SK-N-DZ (cell line): ENCODE measurements at places on chromosomes 5 and 9.

DNA sequence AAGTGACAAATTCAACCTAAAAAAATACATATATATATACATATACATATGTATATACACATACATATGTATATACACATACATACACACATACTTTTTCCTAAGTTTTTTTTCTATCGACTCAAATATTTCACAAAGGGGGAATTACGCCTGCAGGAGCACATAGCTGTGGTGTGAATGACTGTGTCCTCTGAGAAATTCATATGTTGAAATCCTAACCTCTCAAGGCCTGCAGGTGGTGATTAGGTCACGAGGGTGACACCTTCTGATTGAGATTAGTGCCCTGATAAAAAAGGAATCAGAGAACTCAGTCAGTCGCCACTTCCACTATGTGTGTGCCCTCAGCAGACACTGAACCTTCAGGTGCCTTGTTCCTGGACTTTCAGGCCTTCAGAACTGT is 248.7 kb downstream of the SEMA5A start:
- DNase-seq: no peak

DNA sequence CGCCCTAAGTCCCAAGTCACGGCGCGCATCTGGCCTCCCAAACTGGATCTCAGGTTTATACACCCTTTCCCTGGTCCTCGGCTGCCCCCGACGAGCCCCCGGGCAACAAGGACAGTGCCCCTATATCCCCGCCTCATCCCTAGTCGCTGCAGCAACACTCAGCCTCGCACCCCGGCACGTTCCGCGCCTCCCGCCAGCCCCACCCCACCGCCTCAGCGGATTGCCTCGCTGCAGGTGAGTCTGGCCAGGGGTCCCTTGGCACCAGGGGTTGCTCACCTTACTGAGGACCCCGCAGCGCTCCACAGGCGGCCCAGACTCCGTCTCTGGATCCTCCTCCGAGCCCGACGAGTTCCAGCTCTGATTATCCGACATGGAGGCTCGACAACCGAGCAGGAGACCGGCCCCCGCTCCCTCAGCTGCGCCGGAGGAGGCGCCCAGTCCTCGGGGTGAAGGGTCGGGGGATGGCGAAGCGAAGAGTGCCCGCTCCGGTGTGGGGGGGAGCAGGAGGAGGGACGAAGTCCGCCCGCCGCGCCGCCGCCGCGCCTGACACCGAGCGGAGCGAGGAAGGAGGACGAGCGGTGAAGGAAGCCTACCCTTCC is 494 bp downstream of the CERT1 start:
- DNase-seq: no peak

- no peak for DNase-seq
These were observed 580.7 kb downstream of the KIF4B start for GRCh38 chr5:155594270-155594669.

- DNase-seq: no peak
These were observed 543.3 kb downstream of the RAB3C start for GRCh38 chr5:59126016-59126707.

GRCh38 chr5:5638211-5638610 is 215.7 kb downstream of the ICE1 start:
- DNase-seq: peak; percentile 29

GRCh38 chr5:155651-156410 is 35.5 kb upstream of the LRRC14B start:
- DNase-seq: no peak

DNA sequence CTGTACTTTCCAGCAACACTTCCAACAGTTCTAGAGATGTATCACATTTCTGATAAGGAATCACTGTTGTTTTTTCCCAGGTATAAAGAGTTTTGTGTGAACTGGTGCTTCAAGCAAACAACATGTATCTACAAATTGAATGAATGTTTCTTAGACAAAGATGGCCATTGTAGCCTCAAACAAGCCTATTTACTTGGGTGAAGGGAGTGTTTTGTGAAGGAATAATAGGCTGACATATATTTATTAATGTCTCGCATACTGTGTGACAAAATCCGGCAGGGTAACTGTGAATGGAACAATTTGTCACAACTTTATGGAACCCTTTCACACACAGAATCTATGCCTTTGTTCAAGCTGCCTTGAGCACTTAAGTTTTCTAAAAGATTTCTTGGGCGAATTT is 24.8 kb upstream of the DAB2 start:
- no peak for DNase-seq

- DNase-seq: no peak
These were observed 21.9 kb upstream of the FOCAD start for GRCh38 chr9:20662156-20662555.

GRCh38 chr5:174221436-174221835 is 175.9 kb downstream of the NSG2 start:
- peak; percentile 52 for DNase-seq

DNA sequence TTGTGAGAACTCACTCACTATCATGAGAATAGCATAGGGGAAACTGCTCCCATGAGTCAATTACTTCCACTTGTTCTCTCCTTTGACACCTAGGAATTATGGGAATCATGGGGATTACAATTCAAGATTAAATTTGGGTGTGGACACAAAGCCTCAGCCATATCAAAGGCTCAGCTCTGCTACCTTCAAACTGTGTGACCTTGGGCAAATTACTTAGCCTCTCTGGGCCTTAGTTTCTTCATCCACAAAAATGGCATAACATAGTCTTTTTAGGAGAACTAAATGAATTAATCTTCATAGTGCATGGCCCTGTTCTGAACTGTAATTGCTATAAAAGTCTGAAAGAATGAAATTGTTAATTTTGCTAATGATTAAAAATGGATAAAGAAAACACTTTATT is 18.3 kb upstream of the CARTPT start:
- DNase-seq: no peak

DNA sequence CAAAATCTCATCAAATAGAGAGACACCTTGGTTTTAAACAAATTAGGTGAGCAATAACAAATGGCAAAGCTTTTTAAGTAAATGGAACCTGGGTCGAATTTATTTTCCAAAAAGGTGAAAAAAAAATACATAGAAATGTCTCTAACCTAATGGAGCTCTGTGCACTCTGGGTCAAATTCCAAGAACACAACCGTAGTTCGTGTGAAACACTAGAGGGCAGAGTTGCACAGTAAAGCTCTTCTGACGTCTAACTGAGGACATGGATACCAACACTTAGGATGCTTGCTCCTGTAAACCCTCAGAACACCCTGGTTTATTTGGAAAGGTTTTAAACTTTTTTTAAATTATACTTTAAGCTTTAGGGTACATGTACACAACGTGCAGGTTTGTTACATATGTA is 18.9 kb downstream of the MARCHF11 start:
- peak; percentile 84 for DNase-seq

GRCh38 chr5:72951671-72952468 is 4.0 kb upstream of the FCHO2 start:
- no peak for DNase-seq

- DNase-seq: no peak
These were observed 65.6 kb downstream of the CDK5RAP2 start for GRCh38 chr9:120514405-120514804.

GRCh38 chr5:119079318-119079921 is 8.5 kb downstream of the DMXL1 start:
- DNase-seq: no peak

GRCh38 chr9:129587487-129588262 is 33.2 kb downstream of the C9orf50 start:
- peak; percentile 84 for DNase-seq

GRCh38 chr5:76144513-76145274 is 61.5 kb downstream of the SV2C start:
- DNase-seq: no peak

GRCh38 chr5:154686490-154686889 is 68.7 kb upstream of the LARP1 start:
- no peak for DNase-seq

- peak; percentile 31 for DNase-seq
These were observed 34.8 kb downstream of the SNX24 start for GRCh38 chr5:122880170-122880689.

- DNase-seq: no peak
These were observed 63.1 kb downstream of the ADAMTS6 start for GRCh38 chr5:65418661-65419060.

DNA sequence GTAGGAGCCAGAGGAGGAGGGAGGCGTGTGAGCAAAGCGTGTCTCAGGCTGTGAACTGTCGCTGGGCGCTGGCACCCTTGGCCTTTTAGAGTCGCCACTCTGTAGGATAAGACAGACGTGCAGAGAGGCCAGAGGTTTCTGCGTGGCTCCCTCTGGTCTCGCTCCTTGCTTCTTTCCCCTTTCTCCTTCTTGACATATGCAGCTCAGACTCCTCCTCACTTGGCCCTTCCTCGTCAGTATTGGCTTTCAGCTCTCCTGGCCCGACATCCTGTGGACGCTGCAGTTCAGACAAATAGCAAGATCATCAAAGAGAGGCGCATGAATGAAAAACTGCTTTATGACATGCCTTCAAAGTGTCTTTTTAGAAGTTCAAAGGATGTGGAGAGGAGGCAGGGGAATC is 116.8 kb upstream of the SPRY4 start:
- DNase-seq: no peak

- DNase-seq: no peak
These were observed 2.3 kb downstream of the C5orf15 start for GRCh38 chr5:133966090-133966489.

DNA sequence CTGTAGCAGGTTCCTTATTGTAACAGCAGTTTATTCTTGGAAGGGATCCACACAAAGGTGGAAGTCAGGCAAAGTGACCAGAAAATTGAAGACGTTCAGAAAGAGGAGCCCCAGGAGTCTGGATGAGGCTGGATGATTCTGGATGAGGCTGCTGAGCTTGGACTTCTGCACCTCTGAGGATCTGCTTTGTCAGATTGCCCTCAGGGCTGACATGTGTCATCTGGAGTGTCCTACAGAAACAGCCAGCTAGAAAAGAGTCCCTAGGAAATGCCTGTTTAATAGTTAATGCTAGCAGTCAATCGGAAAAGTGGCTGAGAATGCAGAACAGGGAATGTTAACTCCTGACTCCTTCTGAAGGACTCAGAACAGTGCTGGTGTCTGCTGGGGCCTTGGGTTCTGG is 236.4 kb downstream of the LRRC70 start:
- DNase-seq: no peak

DNA sequence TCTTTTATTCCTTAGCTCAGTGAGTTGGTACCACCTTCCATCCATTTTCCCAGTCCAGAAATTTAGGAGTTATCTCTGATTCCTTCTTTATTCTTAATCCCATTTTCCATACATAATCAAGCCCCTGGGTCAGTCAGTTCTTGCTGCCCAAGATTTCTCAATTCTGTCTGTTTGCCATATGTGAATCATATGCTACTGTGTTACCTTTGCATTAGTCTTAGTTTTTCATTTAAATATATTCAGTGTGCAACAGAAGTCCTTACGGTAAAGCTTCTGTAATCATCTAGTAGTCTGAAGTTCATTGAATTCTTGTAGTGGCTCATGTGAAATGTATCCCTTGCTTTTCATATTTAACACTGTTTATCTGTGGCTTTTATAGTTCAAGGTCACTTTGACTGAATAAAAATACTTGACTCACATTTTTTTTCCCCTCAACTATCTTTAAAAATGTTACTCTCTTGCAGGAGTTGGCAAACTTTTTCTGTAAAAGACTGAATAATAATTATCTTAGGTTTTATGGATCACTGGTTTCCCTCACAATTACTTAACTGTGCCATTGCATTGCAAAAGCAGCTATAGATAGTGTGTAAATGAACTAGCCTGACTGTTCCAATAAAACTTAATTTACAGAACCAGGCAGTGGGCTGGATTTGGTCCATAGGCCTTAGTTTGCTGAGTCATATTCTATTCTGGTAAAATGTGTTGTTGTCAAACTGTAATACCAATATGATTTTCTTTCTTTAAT is 6.9 kb downstream of the KIAA1958 start:
- DNase-seq: no peak

DNA sequence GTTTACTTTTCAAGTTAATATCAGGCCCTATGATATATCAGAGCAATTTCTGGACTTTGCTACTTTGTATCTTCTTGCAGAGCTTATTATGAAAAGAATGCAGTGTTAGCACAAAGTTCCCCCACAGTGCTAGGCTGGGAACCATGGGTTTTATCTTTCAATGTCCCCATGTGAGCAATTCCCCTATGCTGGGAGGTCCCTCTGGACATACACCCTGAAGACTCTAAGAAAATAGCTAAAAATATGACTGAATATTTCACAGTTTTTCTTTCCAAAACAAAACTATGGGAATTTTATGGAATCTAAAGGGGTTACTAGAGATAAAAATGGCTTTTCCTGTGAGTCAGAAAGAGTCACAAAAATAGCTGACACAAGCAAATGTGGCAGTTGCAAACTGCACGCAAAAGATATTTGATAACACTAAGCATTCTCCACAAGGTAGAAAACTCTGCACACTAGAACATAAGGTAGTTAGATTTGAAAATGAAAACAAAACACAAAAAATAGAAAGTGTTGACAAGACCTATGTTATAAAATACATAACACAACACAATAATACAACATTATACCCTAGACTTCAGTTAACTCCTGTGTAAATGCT is 487.5 kb upstream of the GRIN3A start:
- DNase-seq: no peak

- no peak for DNase-seq
These were observed 1.7 kb downstream of the SMIM33 start for GRCh38 chr5:139472386-139473030.

- no peak for DNase-seq
These were observed 93.0 kb downstream of the PCSK5 start for GRCh38 chr9:75983319-75984045.

DNA sequence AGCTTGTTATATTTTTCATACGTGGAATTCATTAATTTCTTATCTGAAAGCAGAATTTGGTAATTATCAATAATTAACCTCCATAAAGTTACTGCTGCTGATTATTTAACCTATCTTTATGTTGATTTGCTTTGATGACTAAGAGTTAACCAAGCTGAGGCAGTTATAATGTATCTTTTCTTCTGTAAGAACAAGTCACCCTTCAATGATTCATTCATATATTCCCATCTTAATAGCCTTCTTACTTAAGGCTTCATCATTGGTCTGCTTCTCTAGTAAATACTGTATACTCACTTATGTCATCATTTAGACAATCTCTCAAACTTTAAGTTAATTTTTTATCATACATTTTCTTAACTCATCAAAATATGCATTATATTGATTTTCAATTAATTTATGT is 592.2 kb downstream of the ANXA1 start:
- no peak for DNase-seq

- no peak for DNase-seq
These were observed 76.3 kb downstream of the MED10 start for GRCh38 chr5:6302075-6302474.

DNA sequence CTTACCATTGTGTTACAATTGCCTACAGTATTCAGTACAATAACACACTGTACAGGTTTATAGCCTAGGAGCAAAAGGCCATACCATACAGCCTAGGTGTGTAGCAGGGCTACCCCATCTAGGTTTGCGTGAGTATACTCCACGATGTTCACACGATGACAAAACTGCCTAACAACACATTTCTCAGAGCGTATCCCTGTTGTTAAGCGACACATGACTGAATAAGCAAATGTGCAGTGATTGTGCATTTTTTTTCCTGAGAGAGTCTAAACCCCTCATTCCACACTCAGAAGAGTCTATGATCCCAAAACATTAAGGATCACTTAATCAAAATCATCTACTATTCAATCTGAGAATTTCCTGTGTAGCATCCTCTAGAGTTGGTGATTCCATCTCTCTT is 68.4 kb upstream of the GABRP start:
- DNase-seq: no peak
